Hematopoietic multipotent progenitor cell (in vitro differentiated cells): ENCODE measurements at places on chromosomes 1 and 21.
A peak's percentile ranks its signal among the peaks of the same experiment; 100 is the strongest.

DNA sequence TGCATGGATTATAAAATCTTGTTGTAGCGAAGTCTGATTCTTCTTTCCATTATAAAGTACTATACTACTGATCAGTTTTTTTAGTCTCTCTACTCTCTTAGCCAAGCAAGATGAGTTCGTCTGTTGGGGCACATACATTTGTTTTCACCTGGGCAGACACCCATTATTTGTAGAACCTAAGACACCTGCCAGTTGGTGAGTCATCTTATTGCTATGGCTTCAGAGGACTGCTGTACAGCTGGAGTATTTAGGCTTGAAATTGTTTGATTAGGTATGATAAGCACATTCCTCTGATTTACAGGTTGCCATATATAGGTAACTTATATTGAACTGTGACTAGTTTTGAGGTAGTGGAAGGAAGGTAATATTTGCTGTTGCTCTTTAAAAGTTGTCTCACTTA, 17.2 kb downstream of the RBM15 start:
- DNase-seq = no peak

DNA sequence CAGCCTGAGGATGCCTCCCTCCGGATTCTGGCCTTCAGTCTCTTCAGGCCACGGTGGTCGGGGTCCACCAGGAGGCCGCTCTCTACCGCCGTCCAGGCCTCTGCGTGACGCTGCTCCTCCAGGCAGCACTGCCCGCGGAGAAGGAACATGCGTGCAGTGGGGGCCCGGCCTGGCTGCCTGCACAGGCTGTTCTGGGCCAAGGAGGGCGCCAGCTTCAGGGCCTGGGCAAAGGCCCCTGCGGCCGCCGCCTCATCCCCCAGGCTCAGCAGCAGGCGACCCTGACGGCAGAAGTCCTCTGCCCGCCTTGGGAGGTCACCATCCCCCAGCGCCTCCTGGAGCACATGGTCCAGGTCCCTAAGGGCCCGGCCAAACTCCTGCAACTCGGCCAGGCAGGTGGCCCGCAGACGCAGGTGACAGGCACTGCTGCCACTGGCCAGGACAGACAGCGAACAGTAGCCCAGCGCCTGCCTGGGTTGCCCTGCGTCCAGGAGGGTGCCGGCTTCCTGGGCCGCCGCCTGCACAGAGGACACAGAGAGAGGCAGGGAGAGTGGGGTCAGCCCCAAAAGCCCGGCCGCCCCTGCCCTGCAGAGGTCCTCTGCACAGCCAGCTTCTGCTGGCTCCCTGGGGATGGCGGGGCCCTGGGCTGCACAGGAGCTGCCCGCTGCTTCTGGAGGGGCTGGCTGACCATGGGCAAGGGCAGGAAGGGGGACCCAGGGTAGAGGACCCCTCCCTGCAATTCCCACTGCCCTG, 8.7 kb upstream of the MMEL1 start:
- no peak for DNase-seq

GRCh38 chr1:56644064-56644918, 823 bp upstream of the PRKAA2 start:
- DNase-seq = no peak

DNA sequence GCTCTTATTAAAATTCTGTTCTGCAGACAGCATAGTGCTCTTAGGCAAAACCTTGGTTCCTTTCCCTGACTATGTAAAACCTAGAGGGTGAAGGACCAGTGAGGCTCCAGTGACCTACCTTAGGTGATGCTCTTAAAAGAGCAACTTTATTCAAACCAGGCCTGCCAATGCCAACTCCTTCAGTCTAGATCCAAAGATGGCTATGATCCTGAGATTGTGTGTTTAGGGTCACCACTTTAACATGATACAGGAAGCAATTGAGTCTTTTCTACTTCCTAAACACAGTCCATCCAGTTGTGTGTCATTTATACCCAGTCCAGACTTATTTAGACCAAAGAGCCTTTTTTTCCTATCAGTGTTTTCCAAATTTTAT, 10.8 kb downstream of the MCL1 start:
- no peak for DNase-seq

GRCh38 chr1:64839261-64839660, 94.4 kb downstream of the RAVER2 start:
- DNase-seq = no peak

DNA sequence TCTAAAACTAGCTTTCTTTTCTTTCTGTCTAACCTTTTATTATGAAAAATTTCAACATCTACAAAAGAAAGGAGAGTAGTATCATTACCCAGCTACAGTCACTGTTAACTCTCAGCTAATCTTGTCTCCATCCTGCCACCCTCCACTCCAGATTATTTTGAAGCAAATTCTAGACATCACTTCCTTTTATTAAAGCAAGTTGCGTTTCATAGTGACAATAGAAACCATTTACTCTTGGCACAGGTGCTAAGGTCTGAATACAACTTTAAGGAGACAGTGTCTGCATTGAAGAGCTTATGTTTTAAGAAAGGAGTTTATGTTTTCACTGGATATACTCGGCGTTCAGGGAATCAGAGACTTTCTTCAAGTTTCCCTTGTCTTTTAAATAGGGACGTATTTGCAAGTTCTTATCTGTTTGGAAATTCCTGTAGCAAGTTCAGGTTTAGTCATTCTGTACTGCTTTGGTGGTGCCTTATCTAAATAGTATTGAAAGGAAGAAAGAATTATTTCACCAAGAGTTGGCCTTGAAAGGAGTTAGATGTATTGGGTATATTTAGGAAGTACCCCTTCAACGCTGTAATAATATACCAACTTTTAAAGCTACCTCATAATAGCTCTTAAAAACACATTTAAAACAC, 42.7 kb downstream of the ITSN1 start:
- DNase-seq = no peak

GRCh38 chr1:196651637-196652215, at the start of gene CFH:
TSS of gene CFH (plus strand) at chr1:196652043. CDS start at chr1:196652118, 75 bp downstream.
- DNase-seq = no peak

DNA sequence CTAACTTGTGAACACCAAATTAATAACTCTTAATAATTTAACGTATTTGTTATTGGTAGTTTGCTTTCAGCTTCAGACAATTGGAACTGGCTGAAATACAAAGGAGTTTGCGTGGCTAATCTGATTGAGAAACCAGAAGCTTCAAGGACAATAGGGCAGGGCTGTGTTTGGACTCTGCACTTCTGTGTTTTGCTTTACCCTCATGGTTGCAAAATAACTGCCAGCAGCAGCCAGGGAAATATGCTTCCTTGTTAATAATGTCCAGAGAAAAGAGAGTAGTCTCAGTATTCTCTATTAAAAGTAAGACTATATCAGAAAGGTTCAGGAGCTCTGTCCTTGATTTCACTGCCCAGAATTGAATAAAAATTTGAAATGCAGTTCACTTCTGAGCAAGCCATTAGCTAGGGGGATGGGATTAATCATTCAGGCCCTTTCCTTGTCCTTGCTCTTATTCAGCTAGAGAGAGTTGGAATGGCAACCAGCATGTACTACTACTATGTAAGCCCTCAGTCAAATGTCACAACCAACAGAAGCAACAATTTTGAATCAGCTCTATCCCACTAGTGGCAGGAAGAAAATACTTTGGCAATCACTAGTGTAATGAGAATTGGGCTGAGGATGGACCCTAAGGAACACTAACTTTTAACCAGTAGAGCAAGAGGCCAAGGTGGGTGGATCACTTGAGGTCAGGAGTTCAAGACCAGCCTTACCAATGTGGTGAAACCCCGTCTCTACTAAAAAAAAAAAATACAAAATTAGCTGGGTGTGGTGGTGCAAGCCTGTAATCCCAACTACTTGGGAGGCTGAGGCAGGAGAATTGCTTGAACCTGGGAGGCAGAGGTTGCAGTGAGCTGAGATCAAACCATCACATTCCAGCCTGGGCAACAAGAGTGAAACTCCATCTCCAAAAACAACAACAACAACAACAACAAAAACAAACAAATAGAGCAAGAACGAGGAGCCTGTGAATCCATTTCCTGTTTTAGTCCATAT, 76.8 kb downstream of the POU2F1 start:
- DNase-seq = no peak

DNA sequence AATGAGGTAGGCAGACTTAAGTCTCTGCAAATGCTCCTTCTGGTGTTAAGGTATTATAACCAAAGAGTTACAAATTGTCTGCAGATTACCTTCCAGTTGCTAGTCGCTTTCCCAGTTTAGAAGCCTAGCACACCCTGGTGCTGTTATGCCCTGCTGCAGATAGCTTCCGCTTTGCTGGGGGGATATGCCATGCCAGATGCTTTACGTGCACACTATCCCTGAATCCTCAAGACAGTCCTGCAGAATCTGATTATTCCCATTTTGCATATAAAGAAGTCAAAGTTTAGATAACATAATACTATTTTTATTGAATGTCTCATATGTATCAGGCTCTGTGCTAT, 166.5 kb downstream of the DHRS3 start:
- no peak for DNase-seq

GRCh38 chr1:89999628-90000027, 4.7 kb downstream of the ZNF326 start:
- no peak for DNase-seq

DNA sequence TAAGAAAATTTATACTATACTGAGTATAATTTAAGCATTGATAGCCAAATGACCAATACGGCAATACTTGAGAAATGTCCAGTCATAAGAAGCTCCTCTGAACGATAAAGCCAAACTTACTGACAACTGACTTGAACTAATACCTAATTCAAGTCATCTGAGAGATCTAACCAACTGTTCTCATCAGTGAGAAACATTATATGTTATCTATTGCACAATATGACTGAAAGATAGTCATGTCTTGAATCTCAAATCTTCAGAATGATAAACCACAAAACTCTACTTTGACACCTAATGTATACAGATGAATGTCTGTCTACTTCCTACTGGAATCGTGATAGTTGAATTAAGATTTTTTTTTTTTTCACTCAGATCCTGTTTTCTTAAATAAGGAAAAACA, 39.0 kb downstream of the APP start:
- no peak for DNase-seq

DNA sequence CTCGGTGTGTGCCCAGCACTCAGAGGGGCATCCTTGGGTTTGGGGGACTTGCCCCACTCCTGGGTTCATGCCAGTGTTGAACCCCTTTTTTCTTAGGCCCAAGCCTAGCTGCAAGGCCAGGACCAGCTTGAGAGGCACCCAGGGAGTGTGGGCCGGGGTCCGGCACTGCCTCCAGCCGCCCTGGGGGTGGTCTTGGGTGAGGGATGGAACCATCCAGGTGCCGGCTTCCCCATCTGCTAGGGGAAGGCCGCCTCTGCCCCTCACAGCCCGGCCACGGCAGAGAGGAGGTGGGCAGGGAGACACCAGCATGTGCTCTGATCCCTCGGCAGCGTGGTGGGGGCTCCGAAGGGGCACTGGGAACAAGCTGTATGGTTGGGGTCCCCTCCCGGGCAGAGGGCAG, 50.2 kb upstream of the ARHGEF16 start:
- no peak for DNase-seq

- no peak for DNase-seq
Observed at GRCh38 chr1:236645016-236645680, 40.8 kb upstream of the HEATR1 start.

DNA sequence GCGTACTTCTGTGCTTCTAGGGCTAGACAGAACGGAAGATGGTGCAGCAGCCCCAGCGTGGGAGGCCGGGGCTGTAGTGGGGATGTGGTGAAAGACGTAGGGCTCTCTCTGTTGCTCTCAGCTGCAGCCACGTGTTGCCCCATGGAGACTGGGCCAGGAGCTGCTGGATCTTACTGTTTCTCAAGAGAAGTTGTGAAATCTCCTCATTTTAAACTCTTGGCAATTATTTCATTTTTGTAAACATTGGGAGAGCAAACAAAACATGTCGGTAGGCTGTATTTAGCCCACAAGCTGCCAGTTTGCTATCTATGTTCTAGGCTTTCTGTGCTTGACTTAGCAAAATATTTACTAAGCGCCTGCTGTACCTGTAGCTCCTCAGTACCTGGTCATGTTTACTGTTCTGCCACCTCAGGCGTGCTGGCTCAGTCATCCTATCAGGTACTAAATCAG, 15.9 kb upstream of the ELOA start:
- no peak for DNase-seq

DNA sequence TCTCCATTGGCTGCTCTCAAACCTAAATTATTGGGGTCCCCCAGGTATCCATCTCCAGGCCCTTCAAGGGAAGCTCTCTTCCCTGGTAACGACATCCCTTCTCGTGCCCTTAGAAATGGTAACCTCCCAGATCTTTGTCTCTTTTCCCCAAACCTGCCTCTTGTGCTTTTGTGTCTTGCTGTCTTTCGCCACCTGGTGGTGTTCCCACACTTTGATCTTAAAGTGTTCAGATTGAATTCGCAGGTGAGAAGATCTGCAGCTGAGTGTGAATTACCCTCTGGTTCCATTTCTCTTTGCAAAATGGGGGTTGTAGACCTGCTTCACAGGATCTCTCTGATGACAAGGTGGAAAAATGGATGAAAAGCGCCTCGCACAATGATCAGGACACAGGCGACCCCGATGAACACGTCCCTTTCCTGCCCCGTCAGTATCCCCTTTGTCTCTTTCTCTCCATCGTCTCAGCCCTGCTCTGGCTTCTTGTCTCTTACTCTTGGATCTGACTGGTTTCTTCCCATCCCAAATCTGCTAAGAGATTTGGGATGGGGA, 53.1 kb downstream of the DOP1B start:
- peak; percentile 49 for DNase-seq

GRCh38 chr1:33455539-33456501, 16.6 kb upstream of the ZSCAN20 start:
- DNase-seq = no peak

DNA sequence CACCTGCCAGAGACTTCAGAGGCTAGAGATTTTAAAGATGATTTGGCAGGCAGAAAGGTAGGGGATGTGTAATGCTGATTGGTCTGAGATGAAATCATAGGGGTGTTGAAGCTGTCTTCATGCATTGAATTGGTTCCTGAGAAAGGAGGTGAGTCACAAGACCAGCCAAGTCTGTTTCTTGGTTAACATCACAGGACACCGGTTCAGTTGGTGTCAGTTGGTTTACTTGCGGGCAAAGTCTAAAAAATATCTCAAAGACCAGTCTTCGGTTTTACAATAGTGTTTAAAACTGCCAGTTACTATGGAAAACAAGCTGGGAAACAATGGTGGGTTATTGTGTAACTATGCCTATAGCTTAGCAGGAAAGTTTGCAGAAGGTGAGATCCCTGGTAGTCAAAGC, 305.9 kb downstream of the BARHL2 start:
- DNase-seq = no peak

- no peak for DNase-seq
Observed at GRCh38 chr1:25583519-25584370, 32.8 kb upstream of the MAN1C1 start.
